ENCODE measurements at places on chromosomes 4 and X.
A peak's percentile ranks its signal among the peaks of the same experiment; 100 is the strongest.

DNA sequence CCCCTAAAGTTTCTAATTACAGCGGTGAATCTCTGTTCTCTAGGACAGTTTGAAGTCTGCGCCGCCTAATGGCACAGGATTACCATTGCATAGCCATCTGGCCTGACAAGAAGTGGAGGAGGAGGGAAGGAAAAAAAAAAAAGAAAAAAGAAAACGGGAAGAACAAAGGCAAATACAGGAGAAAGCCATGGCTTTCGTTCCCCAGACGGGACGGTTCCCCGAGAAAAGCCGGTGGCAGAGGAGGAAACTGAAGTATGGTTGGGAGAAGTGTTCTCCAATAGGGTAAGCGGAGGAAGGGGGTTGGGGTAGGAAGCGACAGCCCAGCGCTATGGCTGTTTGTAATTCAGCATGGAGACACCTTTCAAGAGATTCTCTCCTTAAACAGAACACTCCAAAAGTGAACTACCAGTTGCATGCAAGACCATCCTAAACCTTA lies 80.8 kb downstream of the HMGN5 start:
- peak; percentile 25 for DNase-seq

- no peak for DNase-seq
These were observed 303.5 kb downstream of the BMPR1B start for GRCh38 chr4:95061220-95061619.

- no peak for DNase-seq
These were observed 691.3 kb upstream of the PCDH7 start for GRCh38 chr4:30028826-30029225.

DNA sequence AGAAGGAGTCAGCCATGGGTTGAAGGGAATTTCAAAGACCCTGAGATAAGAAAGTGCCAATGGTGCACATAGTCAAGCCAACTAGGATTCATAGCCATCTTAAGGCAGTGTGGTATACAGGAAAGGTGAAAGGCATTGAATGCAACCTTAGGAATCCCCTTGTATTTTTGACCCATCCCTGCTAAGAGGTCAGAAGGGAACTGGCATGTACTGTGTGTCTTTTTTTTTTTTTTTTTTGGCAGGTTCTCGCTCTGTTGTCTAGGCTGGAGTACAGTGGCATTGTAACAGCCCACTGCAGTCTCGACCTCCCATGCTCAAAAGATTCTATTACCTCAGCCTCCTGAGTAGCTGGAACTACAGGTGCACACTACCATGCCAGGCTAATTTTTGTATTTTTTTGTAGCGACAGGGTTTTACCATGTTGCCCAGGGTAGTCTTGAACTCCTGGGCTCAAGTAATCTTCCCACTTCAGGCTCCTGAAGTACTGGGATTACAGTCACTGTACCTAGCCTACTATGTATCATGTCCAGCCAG lies 40.8 kb downstream of the VSIG4 start:
- DNase-seq: no peak

DNA sequence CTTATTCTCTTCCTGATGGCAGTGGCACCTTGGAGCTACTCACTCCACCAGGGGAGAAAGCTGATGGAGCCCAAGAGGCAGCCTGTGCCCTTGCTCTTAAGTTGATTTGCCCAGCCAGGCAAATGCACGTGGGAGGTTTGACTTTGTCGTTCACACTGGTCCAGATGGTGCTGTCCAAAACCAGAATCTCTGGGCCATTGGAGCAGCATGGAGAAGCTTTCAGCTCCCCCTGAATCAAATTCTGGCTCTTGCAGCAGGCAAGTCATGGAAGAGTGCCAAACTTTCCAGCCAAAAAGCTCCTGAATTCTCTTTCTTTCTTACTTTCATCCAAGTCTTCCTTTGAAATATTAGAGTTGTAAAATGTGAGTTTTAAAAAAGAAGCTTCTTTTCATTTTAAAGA lies 970.4 kb downstream of the RPA4 start:
- no peak for DNase-seq

- DNase-seq: no peak
These were observed 659.7 kb downstream of the CENPC start for GRCh38 chr4:66885501-66886165.

Data from stimulated activated CD4-positive, alpha-beta T cell treated with anti-CD3 and anti-CD28 coated beads, Interleukin-12 subunit alpha, Interleukin-12 subunit beta, amount 100 ng/mL, for 4 hours (primary cell).